Stomach (tissue), 19 donors: ENCODE measurements at places on chromosomes 1 and 21.

GRCh38 chr1:214417545-214418210, 133.7 kb downstream of the PTPN14 start:
- DNase-seq, result no peak

- DNase-seq, result peak; percentile 73
These were observed 917 bp downstream of the ETNK2 start for GRCh38 chr1:204150702-204151551.

DNA sequence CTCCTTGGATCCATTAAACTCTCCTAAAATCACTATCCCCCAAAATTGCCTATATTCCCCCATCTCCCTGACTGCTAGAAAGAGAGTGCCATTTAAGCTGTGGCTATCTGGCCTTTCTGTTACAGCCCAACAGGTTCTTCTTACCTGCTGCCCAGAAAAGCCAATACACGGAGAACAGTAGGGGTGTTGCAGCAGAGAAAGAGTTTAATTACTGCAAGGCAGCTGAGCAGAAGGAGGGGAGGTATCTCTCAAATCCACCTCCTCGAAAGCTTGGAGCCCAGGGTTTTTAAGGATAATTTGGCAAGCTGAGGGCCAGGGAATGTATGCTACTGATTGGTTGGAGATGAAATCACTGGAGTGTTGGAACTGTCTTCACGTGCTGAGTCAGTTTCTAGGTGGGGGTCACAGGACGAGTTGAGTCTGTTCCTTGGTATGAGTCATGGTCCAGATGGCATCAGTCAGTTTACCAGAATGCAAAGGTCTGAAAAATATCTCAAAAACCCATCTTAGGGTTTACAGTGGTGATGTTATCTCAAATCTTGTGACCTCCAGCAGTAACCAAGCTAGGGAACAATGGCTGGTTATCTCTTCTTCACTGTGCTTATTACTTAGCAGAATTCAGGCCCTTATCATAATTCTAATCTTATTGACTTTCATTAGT, 89.8 kb downstream of the SMYD3 start:
- DNase-seq, result no peak

DNA sequence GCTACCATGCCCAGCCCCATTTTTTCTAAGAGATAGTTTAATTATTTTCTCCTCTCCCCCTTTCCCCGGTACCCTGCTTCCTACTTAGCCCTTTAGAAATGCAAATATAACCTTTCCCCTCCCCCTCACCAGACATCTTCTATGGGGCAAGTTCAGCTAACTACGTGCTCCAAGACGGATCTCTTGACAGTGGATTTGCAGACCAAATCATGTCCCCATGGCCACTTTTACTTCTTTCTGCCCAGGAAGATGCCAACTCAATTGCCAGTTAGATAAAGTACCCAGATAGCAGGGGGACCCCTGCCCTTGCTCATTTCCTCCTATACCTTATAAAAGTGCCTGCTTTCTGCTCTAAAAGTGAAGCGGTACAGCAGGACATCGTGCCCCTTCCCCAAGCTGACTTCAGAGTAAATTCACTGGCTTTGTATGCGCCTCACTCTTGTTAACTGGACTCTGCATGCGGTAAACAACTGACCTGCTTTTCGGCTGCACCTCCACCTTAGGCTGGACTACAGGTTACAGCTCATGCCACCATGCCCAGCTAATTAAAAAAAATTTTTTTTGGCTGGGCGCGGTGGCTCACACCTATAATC, 7.4 kb downstream of the DNAJC11 start:
- DNase-seq, result no peak

DNA sequence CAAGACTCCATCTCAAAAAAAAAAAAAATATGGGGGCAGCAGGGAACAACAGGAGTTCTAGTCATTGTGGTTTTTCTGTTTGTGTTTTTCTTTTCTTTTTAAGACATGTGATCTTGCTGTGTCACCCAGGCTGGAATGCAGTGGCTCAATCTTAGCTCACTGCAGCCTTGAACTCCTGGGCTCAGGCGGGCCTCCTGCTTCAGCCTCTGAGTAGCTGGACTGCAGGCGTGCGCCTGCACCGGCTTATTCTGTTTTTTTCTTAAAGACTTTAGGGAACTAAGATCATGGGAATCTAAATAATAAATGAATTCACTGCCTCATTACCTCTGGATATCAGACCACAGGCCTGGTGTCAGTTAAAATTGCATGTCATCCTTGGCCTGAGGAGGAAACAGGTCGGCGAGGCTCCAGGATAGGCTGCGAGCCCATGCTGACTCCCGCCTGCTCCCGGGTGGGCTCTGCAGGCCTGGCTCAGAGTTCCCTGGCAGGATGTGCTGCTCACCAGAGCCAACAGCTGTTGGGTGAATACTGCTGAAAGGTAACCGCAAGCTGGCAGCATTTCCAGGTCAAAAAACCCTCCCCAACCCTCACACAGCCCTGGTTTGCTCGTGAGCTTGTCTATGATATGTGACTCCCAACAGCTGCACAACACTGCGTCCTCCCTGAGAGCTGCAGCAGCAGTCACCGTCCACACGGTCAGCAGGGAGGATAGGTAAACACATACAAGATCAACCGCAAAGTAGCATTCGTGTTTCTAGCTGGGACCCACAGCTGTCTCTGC, 58.1 kb downstream of the SCCPDH start:
- DNase-seq, result peak; percentile 61

- peak; percentile 67 for DNase-seq
These were observed 37.5 kb downstream of the ELAPOR1 start for GRCh38 chr1:109151146-109151990.

DNA sequence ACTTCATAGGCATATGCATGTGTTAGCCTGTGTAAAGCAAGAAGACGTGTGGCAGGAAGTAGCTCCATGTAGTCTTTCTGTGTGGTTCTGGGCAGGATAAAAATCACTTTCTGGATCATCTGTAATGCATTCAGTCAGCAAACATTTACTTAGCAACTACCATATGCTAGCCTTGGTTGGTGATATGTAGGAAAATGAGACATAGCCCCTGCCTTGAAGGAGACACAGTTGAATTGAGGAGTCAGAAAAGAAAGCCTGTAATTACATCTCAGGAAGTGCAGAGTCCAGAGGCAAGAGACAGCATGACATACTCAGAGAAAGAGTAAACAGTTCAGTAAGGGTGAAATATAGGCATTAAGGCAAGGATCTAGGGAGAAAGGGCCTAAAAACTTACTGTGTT, 38.5 kb downstream of the DAB1 start:
- peak; percentile 17 for DNase-seq

DNA sequence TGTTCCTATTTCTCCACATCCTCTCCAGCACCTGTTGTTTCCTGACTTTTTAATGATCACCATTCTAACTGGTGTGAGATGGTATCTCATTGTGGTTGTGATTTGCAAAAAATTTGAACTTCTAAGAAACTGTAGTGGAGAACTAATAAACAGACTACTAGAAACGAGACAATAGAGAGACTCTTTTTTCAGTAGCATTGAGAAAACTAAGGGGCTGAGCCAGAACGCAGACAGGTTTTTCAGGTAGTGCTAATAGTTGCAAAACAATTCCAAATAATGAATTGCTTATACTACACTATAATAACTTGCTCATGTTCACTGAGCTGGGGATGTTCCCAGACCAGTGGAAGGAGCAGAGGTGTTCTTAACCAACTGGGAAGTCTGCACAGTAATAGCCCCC, 98.8 kb upstream of the DPH5 start:
- no peak for DNase-seq

GRCh38 chr1:71908303-71908702, 374.0 kb downstream of the NEGR1 start:
- peak; percentile 66 for DNase-seq

DNA sequence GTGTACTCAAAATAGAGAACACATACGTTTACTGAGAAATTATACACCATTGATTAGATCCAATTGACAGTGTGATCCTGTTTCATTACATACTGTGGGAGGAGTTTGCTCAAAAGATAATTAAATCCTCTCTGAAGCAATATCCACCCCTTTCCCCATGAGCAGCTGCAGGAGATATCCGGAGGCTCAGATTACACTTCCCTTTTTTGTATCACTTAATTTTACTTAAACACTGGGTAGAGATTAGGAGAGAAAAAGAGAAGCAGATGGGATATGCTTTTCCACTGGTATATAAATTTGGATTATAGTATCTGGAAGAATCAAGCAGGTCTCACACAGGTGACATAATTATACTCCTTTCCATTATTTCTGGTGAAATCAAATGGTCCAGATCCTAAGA, 333.3 kb upstream of the ZRANB2 start:
- DNase-seq, result no peak

GRCh38 chr1:203133970-203134725, 6.6 kb downstream of the ADORA1 start:
- DNase-seq, result peak; percentile 66

GRCh38 chr1:164583835-164584539, 25.0 kb downstream of the PBX1 start:
- no peak for DNase-seq

- peak; percentile 36 for DNase-seq
These were observed 59.0 kb upstream of the KCND3 start for GRCh38 chr1:112048421-112048820.

- DNase-seq, result no peak
These were observed 33.4 kb upstream of the ENSA start for GRCh38 chr1:150662811-150663210.

DNA sequence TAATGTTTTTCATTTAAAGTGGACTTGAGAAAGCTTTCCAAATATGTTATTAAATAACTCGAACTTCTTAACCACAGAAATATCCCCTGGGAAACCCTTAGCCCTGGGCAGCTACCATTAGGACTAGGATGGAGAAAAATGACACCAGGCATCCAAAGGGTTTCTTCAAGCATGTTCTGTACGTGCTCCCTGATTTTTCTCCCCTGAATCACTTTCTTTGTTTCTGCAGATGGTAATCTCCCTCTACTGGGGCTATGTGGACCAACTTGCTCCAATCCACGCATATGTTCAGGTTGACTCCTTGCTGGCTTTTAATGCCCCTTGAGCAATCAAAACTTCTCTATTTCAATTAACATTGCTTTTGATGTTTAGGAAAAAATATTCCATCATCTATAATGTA, 312.7 kb upstream of the C1orf87 start:
- DNase-seq, result no peak

DNA sequence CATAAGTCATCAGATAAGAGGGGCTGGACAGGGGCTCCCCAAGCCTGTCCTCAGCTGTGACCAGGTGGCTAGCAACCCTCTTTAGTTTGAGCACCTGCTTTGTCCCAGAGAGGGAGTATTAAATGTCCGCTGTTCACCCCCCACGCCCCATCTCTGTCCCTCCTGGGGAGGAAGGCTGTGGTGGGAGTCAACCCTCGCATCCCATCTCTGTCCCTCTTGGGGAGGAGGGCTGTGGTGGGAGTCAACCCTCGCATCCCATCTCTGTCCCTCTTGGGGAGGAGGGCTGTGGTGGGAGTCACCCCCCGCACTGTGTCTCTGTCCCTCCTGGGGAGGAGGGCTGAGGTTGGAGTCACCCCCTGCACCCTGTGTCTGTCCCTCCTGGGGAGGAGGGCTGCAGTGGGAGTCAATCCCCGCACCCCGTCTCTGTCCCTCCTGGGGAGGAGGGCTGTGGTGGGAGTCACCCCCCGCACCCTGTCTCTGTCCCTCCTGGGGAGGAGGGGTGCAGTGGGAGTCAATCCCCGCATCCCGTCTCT, 72.6 kb upstream of the ABCG1 start:
- no peak for DNase-seq

DNA sequence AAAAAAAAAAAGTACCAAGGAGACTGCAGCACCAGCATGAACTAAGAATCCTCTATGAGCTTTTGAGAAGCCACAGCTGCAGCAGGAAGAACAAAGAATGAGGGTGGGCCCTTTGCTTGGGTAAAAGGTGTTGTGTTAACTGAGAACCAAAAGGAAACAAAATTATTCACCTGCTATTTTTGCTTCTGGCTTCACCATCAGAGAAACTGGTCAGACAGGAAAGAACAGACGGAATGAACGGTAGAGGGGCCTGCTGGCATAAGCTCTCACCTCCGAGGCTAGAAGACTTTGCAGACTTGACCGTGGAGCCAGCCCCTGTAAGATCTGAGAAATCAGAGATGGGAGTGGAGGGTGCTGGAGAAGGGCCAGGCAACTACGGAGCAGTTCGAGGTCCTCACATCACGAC, 27.6 kb downstream of the IL10RB start:
- DNase-seq, result peak; percentile 68

GRCh38 chr1:236163463-236164153, 21.3 kb downstream of the GPR137B start:
- DNase-seq, result no peak

GRCh38 chr1:1073743-1074587, at the start of gene RNF223:
TSS of gene RNF223 (minus strand) at chr1:1074306. CDS start at chr1:1072566, 1,740 bp downstream.
- peak; percentile 94 for DNase-seq
